ENCODE measurements at places on chromosomes 3 and 15.

DNA sequence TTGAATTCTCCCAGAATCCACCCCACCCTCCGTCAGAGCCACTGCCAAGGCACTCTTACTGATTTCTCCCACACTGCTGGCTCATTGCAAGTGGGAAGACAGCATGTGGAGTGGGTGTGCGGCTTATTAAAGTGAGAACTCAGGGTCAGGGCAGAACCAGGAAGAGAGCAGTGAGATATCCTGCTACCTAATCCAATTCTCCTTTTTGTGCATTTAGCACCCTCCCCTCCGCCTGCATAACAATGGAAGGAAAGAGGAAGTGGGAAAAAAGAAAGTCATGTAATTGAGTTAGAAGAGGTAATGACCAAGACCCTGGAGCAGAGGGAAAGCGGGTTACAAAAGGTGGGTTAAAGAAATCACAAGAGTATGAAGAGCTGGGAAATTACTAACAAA lies 27.8 kb upstream of the PIK3CB start:
- no peak for DNase-seq

DNA sequence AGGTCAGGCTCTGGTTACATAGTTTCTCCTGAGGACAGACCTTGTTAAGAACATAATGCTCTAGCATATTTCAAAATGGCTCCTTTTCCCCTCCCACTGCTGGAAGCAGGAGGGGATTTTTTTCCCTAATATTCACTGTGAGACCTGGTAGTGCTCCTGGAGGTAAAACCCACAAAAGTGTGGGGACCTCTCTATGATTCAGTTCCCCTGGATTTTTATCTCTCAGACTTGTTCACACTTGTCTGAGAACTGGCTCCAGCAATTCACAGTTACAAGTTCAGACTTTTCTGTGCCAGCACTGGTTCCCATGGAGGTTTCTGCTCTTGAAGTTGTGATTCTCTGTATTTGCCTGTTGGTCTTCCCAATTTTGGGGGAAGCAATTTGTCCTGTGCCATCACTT lies 36.3 kb upstream of the PCOLCE2 start:
- DNase-seq = no peak

GRCh38 chr3:150970665-150971324 lies 1.7 kb downstream of the CLRN1 start:
- DNase-seq = no peak

- peak; percentile 22 for DNase-seq
Measured at GRCh38 chr3:127405791-127406190, 117.9 kb upstream of the PRR20G start.

Data from heart left ventricle (tissue), 16 donors.